ENCODE measurements at places on chromosomes 12 and 14.

DNA sequence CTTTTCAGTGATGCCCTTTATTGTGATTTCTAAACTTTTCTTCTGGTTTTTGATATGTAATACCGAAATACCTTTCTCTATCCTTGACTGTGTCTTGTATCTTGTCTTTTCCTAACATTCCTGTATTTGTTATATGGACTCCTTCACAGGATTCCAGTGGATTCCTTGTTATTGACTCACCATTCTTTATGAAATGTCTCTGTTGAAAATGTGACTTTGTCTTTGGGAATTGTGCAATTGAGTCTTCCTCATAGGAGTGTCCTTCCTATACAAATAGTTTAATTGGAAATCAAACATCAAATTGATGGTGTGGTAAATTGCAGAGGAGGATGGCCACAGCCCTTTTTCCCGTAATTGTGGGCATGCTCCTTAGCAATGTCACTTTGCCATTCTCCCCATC is 296.6 kb upstream of the KITLG start:
- no peak for DNase-seq

DNA sequence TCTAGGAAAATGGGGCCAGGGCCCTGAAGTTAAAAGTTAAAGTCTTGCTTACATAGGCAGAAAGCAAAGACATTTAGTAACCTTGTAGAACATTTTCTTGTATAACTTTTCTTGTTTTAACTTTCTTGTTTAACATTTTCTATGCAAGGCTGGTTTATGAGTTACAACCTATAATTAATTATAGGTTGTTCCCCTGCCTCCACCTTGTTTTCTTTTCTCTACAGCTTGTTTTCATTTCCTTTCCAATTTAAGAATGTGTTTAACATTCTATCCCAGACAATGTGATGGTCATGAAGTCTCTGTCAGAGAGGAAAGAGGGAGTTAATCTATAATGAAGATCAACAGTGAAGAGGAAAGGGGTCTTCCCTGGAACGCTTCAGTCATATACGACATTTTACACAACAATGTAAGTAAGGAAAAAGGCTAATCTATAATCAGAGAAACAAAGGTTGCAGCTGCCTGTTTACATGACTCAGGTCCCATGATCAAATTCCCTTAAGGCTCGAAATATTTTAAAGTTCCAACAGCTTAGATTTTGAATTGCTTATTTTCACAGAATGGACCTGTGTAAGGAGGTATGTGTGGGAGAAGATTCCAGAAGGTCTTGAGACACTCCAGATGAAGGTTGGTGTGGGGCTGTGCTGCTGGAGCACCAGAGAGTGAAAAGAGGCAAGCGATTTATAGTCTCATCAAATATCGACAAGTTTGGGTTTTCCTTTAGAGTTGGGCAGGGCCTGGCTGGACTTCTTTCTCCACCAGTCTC is 34.2 kb upstream of the TCL1B start:
- no peak for DNase-seq

- no peak for DNase-seq
Measured at GRCh38 chr12:113457185-113457584, 14.5 kb downstream of the LHX5 start.

DNA sequence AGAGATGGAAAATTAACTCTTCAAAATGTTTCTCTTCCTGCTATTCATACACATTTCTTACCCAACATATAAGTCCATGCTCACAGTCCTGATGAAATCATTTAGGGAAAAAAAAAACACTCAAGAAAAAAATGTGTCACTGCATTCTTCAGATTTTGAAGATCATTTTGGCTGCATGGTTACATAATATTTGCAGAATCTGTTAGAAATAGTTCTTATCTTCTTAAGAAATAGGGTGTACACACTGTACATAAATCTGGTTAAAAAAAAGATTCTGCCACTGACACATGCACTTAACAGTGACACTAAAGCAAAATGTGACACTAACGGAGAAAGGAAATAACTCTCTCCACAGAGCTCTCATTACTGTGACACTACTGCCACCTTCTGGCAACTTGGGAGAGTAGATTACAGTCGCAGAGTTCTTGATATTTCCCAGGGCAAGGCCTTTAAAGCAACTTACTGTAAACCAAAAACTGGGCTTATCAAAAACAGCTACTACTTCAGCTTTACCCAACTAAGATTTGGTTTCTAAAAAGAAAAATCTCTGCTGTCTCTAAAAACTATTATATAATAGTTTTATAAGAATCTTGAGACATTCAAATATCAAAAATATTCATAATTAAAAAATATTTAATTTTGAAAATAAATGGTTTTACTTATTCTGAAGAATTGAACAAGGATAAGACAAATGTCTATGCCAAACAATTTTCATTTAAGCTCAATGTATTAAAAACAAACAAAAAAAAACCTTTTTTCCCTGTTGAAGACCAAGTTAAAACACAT is 65.0 kb downstream of the SETD3 start:
- DNase-seq = peak; percentile 75

DNA sequence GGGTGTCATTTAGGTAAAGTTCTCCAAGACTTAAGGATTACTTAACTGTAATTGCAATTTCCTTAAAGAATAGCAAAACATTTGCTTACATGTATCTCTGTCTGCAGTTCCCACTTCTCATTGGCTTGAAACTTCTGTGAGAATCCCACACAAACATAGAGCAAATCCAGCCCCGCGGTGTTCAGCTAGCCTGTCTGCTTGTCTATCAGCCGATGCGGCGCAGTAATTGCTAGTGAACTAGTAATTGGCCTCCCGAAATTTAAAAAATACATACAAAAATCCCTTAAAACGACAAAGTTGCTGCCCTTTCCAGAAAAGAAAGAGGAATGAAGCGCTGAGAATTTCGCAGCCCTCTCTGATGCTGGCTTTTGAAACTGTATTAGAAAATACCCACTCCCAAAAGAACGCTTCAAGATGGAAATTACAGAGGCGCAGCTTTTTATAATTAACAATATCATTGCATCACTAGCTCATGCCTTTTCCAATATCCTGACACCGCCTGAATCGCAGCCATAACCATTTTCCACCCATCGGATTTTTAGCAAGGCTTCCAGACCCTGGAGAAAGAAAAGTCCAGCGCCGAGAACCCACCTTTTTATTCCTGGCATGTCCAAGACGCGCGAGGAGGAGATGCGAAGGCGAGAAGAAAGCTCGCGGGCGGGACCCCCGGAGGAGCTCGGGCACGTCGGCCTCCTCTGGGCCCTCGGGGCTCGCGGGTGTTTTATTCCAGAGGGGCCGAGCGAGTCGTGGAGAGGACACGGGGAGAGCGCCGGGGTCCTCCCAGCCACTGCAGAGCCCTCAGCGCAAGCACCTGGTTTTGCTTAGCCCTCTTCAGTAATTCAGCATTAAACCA is 646 bp downstream of the FBLN5 start:
- no peak for DNase-seq

DNA sequence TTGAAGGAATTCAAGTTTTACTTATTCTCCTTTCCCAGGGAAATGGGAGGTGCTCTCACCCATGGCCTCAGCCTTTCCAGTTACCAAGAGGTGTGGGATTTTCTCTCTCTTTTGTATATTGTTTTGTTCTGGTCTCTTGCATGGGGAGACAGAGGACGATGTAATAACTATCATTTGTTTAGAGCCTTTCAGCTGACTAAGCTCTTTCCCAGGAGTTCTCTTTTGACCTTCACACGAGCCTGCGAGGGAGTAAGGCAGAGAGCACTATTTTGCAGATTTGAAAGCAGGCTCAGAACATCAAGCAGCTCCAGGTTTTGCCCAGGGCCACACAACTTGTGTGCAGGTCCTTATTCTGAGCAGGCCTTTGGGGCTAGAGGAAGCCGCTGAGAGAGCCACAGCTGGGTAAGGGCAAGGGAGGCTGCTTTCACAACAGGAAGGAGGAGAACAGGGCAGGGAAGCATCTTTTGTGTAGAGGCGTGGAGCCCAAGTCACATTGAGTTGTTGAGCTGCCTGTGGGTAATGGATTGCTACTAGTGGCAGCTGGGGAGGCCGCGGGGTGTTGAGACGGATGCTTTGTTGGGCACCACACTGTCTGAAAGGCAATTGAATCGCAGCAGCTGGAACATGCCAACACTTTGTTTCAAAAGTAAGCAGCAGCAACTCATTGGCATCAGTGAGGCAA is 116.2 kb downstream of the PRMT8 start:
- no peak for DNase-seq

- peak; percentile 54 for DNase-seq
Measured at GRCh38 chr12:75478116-75478794, 2.3 kb upstream of the GLIPR1 start.

DNA sequence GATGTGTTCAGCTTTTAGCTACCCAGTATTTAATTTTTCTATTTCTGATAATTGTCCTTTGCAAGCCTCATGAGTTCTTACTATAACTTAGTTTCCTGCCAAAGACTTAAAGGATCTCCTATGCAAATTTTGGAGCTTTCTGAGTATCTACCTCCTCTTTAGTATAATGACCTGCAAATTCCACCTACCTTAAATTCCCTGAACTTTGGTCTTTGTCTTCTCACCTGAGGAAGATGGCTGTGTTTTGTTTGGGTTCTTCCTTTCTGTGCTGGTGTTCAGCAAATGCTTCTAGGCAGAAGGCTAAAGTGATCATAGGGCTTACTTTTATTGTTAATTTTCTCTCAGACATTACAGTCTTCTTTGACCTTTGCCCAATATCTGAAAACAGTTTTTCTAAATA is 142.8 kb downstream of the FUT8 start:
- DNase-seq = no peak

DNA sequence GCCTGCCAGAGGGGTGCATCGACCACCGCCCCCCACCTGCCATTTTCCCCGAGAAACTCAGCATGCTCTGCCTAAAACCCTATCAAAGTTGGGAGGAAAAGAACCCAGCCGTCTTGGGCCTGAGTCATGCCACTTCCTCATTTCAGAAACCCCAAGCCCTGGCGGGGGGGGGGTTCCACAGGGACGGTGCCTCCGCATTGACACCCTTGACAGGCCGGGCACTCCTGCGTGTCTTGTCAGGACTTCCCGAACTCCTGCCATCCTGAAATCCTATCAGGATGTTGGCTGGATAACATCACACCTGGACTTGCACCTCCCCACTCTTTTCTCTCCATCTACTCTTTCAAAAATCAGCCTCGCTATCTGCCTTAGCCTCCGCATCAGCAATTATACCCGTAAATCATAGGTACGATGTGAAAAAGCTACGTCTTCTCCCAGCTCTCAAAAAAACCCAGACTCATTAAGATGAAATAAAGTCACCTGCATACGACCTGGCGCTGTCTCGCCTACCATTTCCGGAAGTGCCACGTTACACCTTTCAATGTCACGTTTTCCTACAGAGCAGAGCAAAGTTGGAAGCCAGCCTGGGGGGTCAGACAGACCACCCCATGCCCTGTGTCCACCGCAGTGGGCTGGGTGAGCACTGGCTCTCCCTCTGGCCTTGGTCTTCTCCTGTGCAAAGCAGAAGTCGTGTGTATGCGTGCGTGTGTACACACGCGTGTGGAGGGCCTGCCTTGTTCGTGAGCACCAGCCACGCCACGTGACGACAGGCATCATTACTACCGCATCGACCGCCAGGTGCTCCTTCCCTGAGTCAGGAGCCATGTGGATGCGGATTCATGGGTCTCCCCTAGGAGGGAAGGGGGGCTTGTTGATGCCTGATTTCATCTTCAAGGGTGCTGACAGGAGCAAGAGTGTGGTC is 96.7 kb downstream of the RFLNA start:
- peak; percentile 34 for DNase-seq

DNA sequence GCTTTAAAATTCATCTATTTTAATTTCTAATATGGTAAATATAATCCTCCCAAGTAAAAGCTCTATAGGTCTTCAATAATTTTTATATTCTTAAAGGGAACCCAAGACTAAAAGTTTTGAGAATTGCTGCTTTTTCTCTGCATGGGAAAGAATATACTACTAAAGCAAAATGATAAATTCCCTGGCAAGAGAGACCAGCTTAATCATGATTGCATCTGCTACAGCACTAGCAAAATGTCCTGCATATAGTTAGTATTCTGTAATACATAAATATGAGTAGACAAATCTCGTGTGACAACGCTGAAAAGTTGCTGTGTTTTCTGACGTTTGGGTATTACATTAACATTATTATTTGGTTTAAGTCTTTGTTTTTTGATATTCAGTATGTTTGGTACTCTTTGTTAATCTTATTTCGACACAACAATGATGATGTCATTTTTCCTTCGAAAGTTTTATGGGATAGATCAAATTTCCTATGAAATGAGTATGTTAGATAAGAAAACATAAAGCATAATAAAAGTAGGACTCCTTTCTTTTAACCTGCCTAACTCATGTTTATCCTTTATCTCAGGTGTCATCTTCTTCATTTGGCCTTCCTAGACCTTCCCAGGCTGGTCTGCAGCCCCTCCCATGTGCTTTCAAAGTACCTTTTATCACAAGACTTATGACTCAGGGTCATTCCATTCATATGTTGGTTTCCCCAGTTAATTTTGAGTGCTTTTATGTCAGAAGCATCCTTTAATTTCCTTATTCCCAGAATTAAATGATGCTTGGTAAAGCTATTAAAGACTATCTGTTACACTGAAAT is 321.9 kb downstream of the RAD51B start:
- no peak for DNase-seq

- DNase-seq = no peak
Measured at GRCh38 chr12:49054524-49054923, 6.1 kb downstream of the KMT2D start.

DNA sequence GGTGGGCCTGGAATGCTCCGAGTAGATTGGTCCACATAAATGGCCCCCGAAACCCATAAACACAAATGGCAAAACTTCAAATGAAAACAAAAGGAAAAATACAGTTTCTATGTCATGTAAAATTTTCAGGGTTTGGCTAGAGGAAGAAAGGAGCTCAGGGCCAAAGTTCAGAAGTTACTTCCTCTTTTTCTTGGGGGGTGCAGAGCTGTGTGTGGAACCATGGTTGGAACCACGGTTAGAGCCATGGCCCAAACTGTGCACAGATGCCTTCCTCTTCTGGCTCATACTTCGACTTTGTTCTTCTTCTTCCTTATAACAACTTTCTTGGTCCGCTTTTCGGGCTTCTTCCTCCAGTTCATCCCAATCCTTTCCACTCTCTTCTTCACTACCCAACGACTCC is 51.7 kb downstream of the MGST1 start:
- DNase-seq = no peak

GRCh38 chr14:103099081-103099732 is 4.7 kb downstream of the EXOC3L4 start:
- no peak for DNase-seq

GRCh38 chr14:75022655-75023054 is 19.9 kb downstream of the EIF2B2 start:
- peak; percentile 20 for DNase-seq

- no peak for DNase-seq
Measured at GRCh38 chr14:91316761-91317160, 72.3 kb upstream of the GPR68 start.

- DNase-seq = no peak
Measured at GRCh38 chr12:53852061-53852460, 86.6 kb upstream of the HOXC13 start.

DNA sequence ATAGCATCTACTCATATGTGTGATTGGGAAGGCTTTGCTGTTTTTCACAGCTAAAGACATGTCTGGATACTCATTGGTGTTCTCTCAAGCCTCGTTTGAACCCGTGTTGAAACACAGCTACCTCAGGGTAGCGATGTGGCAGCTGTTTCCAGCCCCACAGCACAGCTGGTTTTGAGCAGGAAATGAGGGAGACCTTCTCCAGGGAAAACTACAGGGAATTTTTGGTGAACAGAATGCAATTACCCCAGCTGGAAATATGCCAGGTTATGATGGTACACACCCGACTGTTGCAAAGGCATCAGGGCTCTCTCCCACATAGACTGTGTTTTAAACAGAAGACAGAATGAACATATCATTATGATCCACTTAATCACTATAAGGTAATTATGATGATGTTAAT is 828.9 kb downstream of the VRK1 start:
- no peak for DNase-seq

Measured in CD8-positive, alpha-beta T cell (primary cell).